ENCODE measurements at places on chromosomes 7 and 10.

GRCh38 chr10:113087165-113088029 lies 137.3 kb downstream of the TCF7L2 start:
- DNase-seq = peak; percentile 98

DNA sequence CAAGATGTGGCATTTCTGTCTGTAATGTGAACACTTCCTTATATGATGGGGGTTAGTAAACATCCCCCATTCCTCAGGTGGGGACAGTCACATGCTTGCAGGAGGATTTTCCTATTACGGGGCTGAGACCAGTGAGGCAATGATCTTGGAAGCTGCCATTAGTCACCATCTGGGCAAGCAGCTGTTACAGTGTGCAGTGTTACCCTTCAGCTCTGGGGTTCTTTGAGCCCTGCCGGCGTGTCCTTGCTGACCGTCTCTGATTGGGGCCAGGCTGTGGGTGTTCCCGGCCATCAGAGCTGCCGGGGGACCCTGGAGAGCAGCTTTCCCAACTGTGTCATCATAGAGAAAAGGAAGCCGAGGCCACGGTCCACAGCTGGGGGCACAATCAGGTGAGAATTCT lies 126.8 kb upstream of the FAM20C start:
- no peak for DNase-seq

- no peak for DNase-seq
Observed at GRCh38 chr7:30001998-30002397, 12.4 kb upstream of the SCRN1 start.

DNA sequence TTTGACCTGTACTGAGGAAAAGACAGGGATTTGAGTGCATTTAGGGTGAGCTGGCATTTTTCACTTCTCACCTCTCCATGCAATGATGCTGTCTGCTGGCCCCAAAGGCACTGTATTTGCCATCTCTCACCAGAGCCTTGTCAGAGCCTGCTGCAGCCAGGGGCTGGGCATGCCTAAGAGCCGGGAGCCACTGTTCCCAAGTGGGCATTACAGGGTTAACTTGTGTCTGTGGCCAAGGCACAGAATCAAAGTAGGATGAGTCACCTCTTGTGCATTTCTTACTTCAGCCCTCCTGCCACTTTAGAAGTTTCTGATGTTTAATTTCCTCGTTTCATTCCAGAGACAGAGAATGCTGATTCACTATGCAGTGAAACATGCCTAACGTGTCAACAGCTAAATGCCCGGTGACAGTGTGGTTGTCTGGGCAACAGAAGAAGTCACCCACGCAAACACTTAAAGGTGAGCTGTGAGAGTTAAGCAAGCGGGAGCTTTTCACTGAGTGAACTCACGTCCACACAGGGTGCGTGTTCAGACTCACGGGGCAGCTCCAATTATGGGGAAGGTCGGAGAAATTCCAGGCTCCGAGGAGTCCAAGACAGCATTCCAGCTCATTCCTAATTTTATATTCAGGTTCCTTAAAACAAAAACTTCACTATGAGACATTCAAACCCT lies 57.1 kb upstream of the IGFBP3 start:
- peak; percentile 92 for DNase-seq

DNA sequence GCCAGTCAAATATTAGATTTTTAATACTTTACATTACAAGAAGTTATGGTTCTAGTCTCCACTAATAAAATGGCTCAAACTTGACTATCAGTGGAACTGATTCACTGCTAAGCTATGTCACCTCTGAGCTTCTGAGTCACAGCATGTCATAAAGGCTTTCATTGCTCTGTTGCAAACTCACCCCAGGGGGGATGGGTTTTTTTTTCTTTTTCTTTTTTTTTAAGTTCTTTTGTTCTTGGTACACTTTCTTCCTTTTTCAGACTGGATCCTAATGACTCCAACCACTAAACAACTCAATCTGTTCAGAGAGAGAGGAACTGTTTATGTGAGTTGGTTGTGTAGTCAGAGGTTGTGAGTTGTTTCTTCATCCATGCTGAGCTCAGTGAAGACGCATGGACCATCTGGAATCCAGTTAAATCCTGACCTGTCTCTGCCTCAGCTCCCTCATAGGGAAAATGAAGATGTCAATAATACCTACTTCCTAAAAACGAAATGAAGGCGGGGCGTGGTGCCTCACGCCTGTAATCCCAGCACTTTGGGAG lies 11.0 kb downstream of the MYOF start:
- peak; percentile 87 for DNase-seq

- no peak for DNase-seq
Observed at GRCh38 chr10:42754155-42755027, 28.2 kb upstream of the BMS1 start.

GRCh38 chr10:86941426-86941825 lies 16.0 kb downstream of the MMRN2 start:
- no peak for DNase-seq

GRCh38 chr7:121916211-121916610 lies 43.2 kb downstream of the PTPRZ1 start:
- DNase-seq = no peak

DNA sequence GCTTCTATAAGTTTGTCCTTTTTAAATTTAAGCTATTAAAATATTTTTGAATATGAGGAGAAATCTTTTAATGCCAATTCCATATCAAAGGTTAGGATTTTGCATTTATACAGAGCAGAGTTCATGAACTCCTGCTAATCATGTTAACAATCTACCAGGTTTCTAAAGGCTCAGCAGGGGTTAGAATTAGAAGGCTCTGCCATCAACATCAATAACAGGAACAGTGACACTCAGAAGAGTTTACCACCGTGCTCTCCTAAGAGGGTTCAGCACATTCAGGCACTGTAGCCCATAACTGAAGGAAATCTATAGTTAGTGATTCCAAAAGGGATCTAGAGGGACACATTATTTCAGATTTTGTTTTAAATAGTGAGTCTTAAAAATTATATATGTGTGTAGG lies 100.1 kb downstream of the HOXA1 start:
- no peak for DNase-seq

GRCh38 chr7:78248867-78249266 lies 450.3 kb downstream of the PHTF2 start:
- DNase-seq = no peak
